ENCODE measurements at places on chromosomes 1 and 21. TPM values are rescaled to one million over a fixed set of nuclear protein-coding genes. Genes with fewer than 3 reads are reported as not detected.

- DNase-seq, result no peak
- H3K4me3 ChIP-seq, result no peak overlapping the region
- H3K36me3 ChIP-seq, result peaks cover 10% of the 10 kb centered on the region
- peaks cover 5% of the 10 kb centered on the region for H3K27me3 ChIP-seq
These were observed 11.4 kb downstream of the FLG2 start for GRCh38 chr1:152348447-152348846.

DNA sequence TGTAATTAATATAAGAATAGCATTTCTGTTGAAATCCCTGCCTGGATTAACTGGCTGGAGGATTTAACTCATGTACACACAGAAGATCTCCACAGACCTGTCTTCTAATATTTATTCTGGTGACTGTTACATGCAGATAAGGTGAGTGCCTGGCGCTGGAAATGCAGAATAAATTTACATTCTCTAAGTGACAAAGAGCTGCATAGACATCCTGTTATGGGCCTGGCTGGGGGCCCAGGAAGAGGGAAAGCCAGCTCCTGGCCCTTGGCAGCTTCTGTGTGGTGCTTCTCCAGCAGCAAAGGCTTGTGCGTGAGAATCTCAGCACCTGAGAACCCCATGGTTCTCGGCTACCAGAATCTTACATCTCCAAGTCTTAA is 446.6 kb downstream of the PTPRU start:
- no peaks in the 10 kb centered on the region for H3K36me3 ChIP-seq
- no peak overlapping the region for H3K27ac ChIP-seq
- DNase-seq, result no peak
- H3K4me3 ChIP-seq, result no peak overlapping the region
- peaks cover 3% of the 10 kb centered on the region for H3K27me3 ChIP-seq

GRCh38 chr1:180508725-180509097 is 6.3 kb upstream of the ACBD6 start:
- H3K4me3 ChIP-seq, result no peak overlapping the region
- H3K36me3 ChIP-seq, result no peaks in the 10 kb centered on the region
- no peak for DNase-seq
- no peak overlapping the region for H3K27ac ChIP-seq

GRCh38 chr1:87778896-87779295 is 450.2 kb downstream of the LMO4 start:
- H3K4me1 ChIP-seq, result no peaks in the 10 kb centered on the region
- no peak overlapping the region for H3K4me3 ChIP-seq
- H3K27me3 ChIP-seq, result no peaks in the 10 kb centered on the region

WNT3A gene
- total RNA-seq, result not detected

HTR6 gene
- not detected for total RNA-seq

PRPF38B gene
- total RNA-seq, result 52.2 TPM

GJB3 gene
- not detected for total RNA-seq

FCRLB gene
- total RNA-seq, result 0.34 TPM

FH gene
- total RNA-seq, result 51.0 TPM

TNFSF4 gene
- total RNA-seq, result 0.34 TPM

C8A gene
- not detected for total RNA-seq

Data from glutamatergic neuron (in vitro differentiated cells).